ENCODE measurements at places on chromosomes 12 and 14.

DNA sequence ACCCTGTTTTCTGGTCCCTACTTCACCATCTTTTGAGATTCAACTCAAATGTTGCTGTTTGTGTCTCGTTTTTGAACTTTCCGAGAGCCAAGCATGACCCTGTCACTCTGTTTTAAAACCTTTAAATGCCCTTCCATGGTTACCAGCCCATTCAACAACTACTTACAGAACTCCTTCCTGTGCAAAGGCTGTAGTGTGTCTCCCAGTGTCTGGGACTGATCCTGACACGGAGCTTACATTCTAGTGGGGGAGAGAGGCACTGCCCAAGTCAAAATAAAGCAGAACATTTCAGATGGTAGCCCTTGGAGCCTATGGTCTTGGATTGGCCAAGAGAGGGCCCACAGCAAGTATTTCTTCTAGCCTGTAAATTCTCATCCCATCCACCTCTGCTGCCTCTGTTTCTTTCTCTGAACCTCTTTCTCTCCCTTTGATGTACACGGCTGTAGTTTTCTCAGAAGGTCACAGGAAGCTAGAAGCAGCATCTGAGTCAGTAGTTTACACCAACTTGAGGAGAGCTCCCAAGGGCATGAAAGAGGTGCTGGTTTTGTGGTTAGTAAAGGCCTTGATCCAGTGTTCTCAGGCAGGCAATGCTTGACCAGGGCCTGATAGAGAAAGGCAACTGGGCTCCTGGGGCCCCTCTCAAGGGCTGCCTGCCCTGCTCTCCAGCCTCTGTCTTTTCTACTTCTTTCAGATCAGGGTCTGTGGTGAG is 42.3 kb upstream of the SLC24A4 start:
- DNase-seq = no peak

DNA sequence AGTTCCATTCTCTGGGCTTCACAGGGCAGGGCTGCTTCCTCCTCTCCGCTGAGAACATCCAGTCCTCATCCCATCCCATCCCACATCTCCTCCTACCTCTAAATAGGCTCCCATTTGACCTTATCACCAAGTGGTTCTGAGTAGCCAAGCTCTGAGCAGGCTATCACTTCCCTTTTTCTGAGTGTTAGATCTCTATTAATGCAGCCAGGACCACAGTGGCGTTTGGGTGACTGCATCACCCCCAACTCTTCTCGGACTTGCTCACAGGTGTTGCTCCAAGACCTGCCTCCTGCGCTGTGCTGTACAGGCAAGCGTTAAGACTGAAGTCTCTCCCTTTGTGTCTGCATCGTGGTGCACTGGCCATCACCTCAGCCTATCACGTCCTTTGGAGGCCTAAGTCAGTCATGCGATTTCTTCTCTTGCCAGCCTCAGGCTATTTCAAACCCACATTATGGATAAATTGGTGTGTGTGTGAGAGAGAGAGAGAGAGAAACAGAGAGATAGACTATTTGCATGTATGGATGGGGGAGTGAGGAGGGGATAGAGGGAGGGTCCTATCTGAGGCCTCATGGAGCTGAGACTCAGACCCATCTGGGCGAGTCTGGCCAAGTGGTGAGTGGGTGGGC is 12.4 kb upstream of the HHIPL1 start:
- no peak for DNase-seq

GRCh38 chr14:95686935-95687334 is 709 bp downstream of the TCL1B start:
- DNase-seq = no peak

DNA sequence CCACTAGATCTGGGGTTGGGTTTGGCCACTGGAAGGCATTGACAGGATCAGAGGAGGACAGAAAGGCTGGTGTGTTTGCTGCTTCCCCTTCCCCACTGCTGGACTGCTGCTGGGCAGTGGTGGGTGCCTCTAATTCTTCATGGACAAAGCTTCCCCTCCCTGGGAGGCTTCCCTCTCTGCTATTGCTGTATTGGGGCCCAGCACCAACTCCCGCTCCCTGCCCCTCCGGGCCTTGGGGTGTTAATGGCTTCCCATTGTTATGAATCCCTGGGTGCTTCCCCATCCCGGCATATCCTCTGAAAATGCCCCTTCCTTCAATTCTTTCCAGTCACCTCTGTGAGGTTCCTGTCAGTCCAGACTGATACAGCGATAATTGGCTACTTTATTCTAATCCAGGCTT is 310.2 kb downstream of the GLT1D1 start:
- no peak for DNase-seq

DNA sequence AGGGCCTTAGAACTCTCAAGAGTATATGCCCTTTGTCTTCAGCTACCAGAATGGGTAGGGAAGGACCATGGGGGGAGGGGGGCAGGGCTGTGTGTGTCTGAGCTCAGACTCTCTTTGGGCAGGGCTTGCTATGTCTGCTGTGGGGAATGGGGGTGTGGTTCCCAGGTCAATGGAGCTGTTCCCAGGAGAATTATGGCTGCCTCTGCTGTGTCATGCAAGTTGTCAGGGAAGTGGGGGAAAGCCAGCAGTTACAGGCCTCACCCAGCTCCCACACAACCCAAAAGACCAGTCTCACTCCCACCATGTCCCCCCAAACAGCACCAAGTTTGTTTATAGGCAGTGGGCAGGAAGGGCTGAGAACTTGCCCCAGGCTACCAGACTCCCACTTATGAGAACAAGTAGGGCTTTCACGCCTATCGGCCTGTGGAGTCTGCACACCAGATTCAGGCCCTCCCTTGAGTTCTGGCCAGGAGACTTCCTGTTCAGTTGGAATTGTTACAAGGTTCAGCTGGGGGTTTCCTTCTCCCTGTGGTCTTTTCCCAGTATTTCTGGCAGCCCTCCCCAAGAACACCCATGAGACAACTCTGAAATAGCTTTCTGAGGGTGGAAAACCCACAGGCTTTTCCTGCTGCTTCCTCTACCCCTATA is 6.1 kb upstream of the SERPINA11 start:
- no peak for DNase-seq

- DNase-seq = peak; percentile 79
Observed at GRCh38 chr12:96489392-96490056, at the start of gene CFAP54. Gene CFAP54, plus strand, starts transcription at chr12:96489577. Its CDS starts 33 bp downstream, at chr12:96489610.

GRCh38 chr12:84058136-84058535 is 854.5 kb downstream of the SLC6A15 start:
- DNase-seq = no peak

GRCh38 chr12:79938843-79939242 is 3.9 kb upstream of the PPP1R12A start:
- no peak for DNase-seq

DNA sequence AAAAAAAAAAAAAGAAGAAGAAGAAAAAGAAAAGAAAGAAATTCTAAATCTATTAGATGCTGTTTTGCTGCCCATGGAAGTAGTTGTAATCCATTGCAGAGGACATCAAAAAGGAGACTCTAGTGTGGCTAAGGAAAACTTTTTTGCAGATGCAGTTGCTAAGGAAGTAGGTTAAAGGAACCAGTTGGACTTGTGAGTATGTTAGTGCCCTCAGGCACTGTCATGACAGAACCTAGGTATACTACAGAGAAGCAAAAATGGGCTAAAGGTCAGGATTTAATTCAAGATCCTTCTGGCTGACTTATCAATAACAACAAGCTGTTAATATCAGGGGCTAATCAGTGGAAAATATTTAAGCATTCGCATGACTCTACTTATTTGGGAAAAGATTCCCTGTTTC is 1571.6 kb upstream of the FLRT2 start:
- DNase-seq = no peak

- DNase-seq = no peak
Observed at GRCh38 chr12:106309671-106310505, 7.4 kb downstream of the TCP11L2 start.

DNA sequence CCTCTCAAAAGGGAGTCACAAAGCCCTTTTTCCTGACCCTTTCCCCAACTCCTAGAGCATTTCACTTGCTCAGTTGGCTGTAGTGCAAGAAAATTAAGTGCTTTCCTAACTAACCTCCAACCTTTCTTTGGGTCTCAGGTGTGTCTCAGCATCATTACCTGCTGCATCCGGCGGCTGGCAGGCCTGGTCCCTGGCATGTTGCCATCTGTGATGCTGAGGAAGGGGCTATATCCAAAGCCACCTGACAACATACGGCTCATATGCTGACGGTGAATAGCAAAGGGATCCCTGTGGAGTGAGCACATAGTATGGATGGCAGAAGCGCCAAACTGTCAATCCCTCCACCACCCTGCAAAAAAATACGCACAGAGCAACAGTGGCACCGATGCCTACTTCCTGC is 1.2 kb downstream of the MLF2 start:
- no peak for DNase-seq

DNA sequence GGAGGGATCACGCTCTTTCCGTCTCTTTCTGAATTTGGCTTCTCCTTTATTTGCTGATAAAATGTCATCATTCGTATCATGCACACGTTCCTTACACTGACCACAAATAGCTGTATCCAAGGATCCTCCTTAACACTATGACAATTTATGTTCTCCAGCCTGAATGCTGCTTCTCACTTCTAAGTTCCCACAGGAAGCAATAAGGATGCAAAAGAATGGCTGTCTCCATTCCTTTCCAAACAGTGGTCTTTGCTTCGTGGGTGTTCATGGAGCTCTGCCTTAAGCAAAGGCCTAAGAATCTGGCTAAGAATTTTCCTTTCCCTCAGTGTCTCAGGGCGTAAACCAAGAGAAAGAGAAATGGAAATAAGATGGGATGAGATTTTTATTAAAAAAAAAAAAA is 200.2 kb downstream of the ITPR2 start:
- DNase-seq = no peak

DNA sequence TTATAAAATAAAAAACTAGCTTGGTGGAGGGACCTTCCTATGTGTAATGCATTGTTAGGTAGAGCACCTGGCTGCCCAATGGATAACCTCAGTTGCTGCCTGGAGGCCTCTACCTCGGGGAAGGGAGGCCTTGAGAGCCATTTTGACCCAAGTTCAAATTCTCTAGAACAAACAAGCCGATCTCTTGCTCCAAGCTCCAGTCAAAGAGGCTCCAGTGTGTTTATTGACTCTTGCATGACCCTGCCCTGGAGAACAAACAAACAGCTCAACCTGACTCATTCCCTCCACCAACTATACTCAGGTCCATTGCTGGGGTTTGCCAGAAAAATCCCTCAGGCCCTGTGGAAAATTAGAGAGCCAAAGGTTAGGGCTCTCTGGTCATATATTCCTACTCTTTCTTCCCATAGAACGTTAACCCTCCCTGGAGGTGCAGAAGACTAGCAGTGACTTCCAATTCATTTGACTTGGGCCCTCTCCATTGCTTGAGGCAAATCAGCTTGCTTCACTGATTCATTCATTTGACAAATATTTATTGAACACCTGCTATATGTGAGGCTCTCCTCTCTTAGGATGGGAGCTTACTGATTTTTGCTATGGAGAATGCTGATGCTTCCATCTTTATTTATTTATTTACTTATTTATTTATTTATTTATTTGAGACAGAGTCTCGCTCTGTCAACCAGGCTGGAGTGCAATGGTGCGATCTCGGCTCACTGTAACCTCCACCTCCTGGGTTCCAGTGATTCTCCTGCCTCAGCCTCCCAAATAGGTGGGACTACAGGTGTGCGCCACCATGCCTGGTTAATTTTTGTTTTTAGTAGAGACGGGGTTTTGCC is 73.7 kb upstream of the CISTR start:
- DNase-seq = no peak

DNA sequence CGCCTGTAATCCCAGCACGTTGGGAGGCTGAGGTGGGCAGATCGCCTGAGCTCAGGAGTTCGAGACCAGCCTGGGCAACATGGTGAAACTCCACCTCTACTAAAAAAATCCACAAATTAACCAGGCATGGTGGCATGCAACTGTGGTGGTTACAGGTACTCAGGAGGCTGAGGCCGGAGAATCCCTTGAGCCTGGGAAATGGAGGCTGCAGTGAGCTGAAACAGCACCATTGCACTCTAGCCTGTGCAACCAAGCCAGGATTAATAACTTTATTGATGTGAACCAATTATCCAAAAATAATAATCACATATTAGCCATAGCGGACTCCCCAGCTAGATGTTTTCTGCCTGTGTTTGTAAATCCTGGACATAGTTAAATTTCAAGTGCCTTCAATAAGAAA is 1.8 kb upstream of the NUDT4 start:
- DNase-seq = no peak

- DNase-seq = no peak
Observed at GRCh38 chr14:72605096-72605920, 288.6 kb downstream of the DPF3 start.

DNA sequence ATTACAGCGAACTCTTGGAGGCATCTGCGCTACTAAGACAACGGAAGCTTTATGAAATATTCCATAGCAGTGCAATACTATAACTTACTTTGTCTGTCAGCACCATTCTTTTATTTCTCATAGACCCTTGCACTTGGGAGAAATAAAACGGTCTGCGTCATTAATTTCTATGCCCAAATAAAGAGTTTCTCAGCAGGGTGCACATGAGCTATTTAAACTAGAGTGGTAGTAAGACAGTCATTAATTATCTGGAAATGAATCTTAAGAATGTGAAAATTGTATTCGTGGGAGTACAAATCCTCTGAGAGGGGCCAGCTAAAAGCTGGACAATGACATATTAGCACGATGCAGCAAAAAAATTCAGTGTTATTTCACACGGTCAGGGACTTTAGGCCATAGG is 903.4 kb upstream of the FOXG1 start:
- no peak for DNase-seq

- DNase-seq = no peak
Observed at GRCh38 chr12:94182986-94183707, 34.8 kb downstream of the PLXNC1 start.

DNA sequence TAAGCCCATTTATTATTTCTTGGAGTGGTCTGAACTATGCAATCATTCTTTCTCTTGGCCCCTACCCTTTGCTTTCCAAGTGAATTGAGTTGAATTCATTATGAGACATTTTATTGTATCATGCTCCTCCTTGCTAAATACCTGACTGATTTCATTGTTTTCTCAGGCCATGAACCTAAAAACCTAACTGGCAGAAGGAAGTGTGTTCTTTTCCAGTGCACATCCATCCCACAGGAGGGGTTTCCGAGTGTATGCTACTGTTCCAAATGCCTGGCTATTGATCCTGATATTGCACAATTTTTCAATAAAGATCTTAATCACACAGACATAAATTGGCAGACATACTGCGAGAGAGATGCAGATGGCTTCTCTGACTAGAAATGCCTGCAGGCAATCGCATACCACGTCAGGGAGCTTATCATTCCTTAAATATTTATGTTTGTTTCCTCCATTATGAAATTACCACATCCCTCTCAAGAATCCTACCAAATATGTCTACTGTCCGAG is 162.2 kb upstream of the EGLN3 start:
- no peak for DNase-seq

GRCh38 chr12:40226705-40227104 is 1.9 kb downstream of the LRRK2 start:
- DNase-seq = no peak

DNA sequence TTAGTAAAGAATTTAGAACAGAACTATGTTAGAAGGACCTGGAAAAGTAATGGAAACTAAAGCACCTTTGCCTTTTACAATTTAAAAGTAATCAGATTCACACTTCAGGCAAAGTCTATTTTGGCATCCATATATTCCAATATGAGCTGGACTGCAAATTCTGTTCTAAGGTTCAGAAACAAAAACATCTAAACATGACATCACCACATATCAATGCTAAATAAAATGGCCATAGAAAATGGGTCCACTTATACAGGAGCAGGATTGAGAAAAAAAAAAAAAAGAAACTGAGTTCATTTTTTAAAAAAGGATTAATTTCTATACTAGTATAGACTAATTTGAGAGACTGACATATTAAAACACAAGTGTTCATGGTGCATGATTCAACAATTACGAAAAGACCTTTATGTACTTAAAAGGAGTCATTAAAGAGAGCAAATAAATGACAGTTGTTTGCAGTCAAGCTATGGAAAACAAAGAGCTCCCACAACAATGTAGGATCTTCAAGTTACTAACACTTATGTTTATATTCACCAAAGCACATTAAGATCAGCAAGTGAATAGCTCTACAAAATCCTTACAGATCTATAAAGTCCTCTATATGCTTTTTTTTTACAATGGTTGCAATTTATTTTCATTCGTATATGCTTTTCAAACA is 45.7 kb downstream of the DICER1 start:
- DNase-seq = no peak

All from stimulated activated CD8-positive, alpha-beta memory T cell treated with anti-CD3 and anti-CD28 coated beads, Interleukin-4, amount 100 ng/mL, for 1 hour (primary cell).